ENCODE measurements at places on chromosomes 5 and 9. TPM values are rescaled to one million over a fixed set of nuclear protein-coding genes. Genes with fewer than 3 reads are reported as not detected.

Gene NEUROG1
- not detected for total RNA-seq

Gene C5orf24
- total RNA-seq: 25.3 TPM

Gene KIF24
- total RNA-seq: 5.8 TPM

Gene FRRS1L
- total RNA-seq: not detected

Gene GABRA1
- not detected for total RNA-seq

Gene LIX1
- not detected for total RNA-seq

Gene ANKRD31
- 0.94 TPM for total RNA-seq

Gene SEMA6A
- total RNA-seq: not detected

Gene PPIC
- total RNA-seq: not detected

Gene KLF4
- total RNA-seq: 1.7 TPM

Gene SLC1A1
- 0.29 TPM for total RNA-seq

Gene ACOT12
- not detected for total RNA-seq

Gene TSLP
- 1.0 TPM for total RNA-seq

Gene MARCOL
- total RNA-seq: not detected

Gene HMCN2
- not detected for total RNA-seq

Gene RETREG1
- total RNA-seq: 31.7 TPM

Gene CD74
- total RNA-seq: 277 TPM

Gene SLC6A3
- not detected for total RNA-seq
